Right hindlimb (tissue), 1 donor: ENCODE measurements at places on chromosomes 7 and 10.

DNA sequence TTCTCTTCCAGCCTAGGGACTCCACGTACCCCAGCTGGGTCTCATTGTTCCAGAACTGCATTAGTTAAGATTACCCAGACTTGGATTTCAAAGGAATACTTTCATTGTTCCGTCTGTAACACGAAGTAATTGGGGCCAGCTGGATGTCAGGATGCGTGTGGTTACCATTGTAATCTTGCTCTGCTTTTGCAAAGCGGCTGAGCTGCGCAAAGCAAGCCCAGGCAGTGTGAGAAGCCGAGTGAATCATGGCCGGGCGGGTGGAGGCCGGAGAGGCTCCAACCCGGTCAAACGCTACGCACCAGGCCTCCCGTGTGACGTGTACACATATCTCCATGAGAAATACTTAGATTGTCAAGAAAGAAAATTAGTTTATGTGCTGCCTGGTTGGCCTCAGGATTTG is 21.0 kb downstream of the LRRC17 start:
- DNase-seq, result peak; percentile 84

- DNase-seq, result no peak
Observed at GRCh38 chr7:63205136-63205535, 793.5 kb upstream of the ZNF722 start.

DNA sequence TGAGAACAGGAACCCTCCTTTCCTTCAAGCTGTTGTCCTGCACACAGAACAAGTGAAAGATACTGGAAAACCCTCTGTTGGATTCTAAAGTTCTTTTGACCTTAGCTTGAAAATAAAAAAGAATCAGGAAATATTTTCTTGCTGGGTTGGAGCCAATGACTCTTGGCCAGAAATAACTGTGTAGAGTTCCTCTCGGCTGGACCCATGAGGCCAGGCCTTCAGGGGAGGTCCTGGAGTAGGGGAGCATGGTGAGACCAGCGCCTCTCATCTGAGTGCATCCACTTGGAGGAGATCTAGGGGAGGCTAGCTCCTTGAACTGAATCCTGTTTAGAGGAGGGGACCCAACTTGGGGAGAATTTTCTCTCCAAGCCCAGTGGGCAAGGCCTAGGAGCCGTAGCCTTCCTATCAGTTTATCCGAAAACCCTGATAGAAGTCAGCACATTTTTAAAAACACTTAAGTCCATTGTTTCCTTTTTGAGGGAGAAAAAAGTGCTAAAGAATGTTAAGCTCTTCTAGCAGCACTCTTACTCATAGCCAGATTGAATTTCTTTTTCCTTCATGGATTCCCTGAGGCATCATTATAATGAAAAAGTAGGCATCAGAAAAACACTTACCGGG is 635.7 kb upstream of the ANKRD30A start:
- peak; percentile 71 for DNase-seq

- no peak for DNase-seq
Observed at GRCh38 chr7:21763818-21764217, 181.9 kb downstream of the CDCA7L start.

DNA sequence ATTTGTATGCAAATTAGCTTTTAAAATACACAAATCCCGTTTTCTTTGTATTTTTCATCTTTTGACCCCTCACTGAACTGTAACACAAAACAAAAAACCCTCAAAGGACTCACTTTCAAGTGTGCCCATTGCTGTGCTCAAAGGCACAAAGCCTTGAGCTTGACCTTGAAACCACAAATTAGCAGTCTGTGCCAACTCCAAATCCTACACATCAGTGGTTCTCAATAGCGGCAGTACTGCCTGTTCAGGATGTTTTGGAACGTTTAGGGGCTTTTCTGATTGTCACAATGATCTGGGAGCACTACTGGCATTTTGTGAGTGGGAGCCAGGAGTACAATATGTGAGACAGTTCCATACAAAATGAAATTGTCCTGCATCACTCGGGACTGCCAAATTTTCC is 55.5 kb downstream of the KDM7A start:
- DNase-seq, result no peak

GRCh38 chr7:139431010-139431409 is 52.5 kb downstream of the KLRG2 start:
- no peak for DNase-seq

DNA sequence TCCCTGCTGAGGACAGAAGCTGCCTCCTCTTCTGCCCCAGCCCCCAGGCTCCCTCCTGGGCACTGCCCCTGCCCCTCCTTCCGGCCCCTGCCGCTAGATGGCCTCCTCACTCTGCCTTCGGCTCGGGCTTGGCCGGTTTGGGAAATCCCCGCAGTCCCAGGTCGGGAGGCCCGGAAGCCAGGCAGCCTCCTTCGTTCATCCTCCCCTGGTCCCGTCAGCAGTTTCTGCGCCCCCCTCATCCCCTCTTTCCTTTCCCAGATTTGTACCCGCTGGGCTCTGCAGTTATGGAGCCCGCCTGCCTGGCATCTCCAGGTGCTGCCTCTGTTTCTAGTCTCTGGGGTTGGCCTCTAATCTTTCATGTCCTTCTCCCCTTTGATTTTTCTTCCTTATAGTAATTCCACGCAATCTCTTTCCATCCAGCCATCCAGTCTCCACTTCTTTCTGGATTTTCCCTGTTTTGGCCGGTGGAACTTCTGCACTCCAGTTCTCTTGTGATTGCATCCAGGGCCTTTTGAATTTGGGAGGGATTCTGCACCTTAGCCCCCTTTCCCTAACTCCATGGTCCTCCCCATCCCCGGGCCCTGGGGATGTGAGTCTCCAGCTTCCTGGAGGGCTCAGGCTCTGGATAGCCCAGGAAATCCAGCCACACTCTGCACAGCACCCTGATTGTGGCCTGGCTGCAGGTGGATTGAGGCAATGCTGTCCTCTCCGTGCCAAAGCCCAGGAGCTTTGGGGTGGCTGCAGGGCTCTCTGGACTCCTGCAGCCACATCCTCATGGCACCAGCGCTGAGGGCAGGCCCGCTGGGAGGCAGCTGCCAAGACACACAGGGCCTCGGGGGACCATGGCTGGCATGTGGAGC is 3.3 kb upstream of the SHH start:
- no peak for DNase-seq

DNA sequence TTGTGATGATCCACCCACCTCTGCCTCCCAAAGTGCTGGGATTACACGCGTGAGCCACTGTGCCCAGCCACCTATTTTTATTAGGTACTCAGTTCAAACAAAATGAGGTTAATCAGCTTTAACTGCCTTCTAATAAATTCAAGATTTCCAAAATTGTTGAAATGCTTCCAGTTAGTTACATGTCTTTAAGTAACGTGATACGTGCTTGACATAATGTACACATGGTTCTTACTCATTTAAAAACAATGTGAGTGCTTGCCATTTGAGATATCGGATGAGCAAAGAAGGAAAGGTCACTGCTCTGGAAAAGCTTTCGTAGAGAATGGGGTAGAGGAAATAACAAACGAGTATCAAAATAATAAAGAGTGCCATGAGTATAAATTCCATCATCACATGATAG is 83.6 kb downstream of the KMT2E start:
- no peak for DNase-seq

DNA sequence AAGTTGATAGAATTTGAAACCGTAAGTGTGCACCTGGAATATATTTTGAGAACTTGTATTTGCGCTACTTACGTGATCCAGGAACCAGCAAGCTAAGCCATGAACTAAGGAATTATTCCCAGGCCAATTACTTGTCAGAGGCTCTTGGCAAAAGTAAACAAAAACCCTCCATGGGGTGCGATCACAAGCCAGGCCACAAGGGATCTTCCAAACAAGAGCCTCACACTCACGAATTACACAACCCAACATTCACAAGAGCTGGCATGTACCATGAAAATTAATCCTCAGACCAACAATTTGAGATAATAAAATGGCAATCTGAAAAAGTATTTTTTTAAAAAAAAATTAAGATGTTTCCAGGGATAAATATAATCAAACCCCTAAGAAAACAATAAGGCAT is 467.0 kb upstream of the AKR1E2 start:
- DNase-seq, result no peak

DNA sequence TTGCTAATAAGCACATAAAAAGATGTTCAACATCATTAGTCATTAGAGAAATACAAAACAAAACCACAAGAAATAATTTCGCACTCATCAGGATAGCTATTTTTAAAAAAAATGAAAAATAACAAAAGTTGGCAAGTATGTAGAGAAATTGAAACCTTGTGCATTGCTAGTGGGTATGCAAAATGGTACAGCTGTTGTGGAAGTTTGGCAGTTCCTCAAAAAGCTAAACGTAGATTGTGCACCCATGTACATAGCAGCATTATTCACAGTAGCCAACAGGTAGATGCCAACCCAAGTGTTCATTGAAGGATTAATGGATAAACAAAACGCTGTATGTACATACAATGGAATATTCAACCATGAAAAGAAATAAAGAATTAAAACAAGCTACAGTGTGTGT is 35.3 kb upstream of the STARD3NL start:
- DNase-seq, result no peak

DNA sequence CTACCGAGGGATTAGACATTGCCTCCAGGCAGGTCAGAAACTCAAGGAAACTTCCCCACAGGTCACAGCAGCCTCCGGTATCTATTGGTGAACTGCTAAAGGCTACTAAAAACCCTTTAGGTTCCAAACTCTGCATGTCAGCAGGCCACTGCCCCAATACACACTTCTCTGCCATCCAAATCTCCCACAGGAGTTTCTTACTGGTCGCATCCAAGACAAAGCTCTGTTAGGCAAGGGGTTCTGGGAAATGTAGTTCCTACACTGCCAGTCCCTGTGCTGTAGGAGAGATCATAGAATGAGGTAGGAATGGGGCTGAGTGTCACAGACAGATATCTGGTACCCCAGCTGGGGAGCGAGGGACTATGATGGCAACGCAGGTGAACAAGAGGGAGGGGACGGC is 757.0 kb upstream of the C7orf33 start:
- DNase-seq, result no peak

DNA sequence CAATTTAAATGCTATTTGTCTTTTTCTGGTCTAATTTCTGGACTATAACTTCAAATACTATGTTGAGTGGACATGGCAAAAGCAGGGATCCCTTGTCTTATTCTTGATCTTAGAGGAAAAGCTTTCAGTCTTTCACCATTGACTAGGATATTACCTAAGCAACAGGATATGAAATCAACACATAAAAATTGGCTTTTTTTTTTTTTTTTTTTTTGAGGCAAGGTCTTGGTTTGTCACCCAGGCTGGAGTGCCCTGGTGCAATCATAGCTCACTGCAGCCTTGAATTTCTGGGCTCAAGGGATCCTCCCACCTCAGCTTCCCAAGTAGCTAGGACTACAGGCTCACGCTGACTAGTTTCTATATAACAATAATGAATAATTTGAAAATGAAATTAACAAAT is 90.8 kb downstream of the JMJD1C start:
- DNase-seq, result no peak

DNA sequence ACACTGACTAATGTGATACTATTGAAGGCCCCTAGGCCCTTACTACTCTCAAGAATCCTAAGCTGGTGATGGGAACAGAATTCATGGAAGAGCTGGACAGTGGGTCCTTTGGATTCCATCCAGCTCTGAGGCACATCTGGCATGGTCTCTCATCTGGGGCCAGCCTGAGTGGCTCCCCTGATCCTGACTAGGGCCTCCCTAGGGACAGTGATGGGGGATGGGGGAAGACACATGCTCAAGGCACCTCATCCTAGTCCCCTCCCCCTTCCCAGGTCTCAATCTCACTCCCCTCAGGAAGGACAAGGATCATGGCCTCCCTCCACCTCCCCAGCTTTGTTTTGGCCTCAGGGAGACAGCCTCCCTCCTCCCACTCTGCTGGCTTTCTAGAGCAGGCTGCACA is 1.8 kb downstream of the KCNIP2 start:
- no peak for DNase-seq

DNA sequence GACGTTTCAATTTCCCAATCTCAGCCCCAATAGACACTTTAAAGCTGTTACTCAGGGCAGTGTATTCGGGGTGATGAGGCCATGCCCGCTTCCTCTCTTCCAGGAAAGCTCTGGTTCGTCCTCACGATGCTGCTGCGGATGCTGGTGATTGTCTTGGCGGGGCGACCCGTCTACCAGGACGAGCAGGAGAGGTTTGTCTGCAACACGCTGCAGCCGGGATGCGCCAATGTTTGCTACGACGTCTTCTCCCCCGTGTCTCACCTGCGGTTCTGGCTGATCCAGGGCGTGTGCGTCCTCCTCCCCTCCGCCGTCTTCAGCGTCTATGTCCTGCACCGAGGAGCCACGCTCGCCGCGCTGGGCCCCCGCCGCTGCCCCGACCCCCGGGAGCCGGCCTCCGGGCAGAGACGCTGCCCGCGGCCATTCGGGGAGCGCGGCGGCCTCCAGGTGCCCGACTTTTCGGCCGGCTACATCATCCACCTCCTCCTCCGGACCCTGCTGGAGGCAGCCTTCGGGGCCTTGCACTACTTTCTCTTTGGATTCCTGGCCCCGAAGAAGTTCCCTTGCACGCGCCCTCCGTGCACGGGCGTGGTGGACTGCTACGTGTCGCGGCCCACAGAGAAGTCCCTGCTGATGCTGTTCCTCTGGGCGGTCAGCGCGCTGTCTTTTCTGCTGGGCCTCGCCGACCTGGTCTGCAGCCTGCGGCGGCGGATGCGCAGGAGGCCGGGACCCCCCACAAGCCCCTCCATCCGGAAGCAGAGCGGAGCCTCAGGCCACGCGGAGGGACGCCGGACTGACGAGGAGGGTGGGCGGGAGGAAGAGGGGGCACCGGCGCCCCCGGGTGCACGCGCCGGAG is 2.6 kb downstream of the GJD4 start:
- DNase-seq, result peak; percentile 41

DNA sequence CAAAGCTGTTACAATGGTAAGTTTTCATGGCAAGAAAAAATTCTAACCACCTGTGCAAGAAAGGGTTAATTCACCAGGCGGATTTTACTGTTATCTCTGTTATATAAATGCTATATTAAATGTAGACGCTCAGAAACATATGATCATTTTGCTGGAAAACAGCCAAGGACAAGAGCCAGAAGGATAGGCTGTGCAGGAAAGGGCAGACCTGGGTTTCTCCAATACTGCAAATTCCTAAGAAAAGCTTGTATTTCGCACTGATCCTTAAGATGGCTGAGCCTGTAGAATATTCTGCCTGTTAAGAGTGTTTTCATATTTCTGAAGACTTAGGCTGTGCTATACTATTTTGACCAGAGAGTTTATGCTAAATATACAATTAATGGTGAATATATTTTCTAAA is 564.1 kb upstream of the KCND2 start:
- DNase-seq, result no peak
